ENCODE measurements at places on chromosomes 4 and X.

- DNase-seq = no peak
Measured at GRCh38 chr4:65617416-65617815, 52.9 kb downstream of the EPHA5 start.

- no peak for DNase-seq
Measured at GRCh38 chr4:105139646-105140045, 7.0 kb upstream of the TET2 start.

DNA sequence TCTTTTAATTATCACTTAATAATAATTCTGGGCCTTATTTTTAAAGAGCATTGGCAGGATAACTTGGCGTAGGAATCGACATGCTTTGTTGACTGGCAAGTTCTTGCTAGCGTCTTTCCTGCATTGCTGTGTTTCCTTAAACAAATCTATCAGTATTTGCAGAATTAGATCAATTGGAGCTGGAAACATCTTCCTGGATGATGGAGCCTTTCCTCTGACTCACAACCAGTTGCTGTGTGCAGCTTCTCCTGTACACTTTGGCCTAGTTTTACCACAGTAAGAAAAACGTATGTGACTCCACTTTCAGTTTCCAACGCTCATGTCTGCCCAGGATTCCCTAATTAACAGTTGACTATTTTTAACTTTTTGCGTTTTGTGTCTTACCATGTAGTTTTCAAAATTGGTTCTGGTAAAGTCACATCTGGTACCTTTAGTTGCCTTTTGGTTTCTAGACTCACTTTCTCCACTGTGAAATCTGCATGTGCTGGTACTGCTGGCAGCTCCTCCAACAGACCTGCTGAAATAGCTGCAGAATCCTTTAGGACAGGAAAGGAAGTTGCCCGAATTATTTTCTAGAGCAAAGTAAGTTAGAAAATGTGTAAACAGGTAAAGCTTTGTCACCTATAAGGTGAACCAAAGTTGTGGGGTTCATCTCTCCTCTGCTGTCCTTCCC is 553.2 kb upstream of the FAT1 start:
- DNase-seq = no peak

GRCh38 chr4:143207555-143207954 is 22.8 kb downstream of the USP38 start:
- no peak for DNase-seq

- DNase-seq = no peak
Measured at GRCh38 chr4:99144070-99144469, at the start of gene ADH4. TSS of gene ADH4 (minus strand) at chr4:99144297. CDS start at chr4:99144222, 75 bp downstream.

- no peak for DNase-seq
Measured at GRCh38 chr4:139208404-139208945, 31.5 kb upstream of the ELF2 start.

DNA sequence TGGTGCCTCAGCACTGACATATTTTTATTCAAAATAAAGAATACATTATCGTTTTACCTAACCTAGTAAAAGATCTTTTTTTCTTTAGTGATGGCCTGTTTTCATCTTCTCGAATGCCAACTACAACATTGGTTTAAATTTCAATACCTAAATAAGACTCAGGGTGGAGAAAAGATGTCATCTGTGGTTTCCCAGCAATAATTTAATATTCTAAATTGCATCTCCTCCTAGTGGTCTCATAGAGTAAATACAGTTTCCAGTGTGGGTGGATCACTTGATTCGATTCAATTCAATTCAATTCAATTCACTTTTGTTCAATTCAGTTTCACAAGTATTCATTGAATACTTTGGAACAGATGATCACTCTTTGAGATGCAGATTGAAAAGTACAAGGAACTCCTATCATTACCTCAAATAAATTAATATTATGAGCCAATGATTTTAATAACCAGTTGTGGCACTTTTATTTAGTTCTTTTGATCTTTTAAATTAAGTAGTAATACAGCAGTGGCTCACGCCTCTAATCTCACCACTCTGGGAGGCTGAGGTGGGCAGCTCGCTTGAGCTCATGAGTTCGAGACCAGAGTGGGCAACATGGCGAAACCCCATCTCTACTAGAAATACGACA is 427.2 kb downstream of the FAT4 start:
- no peak for DNase-seq

GRCh38 chr4:82753238-82753637 is 45.4 kb downstream of the SCD5 start:
- DNase-seq = no peak

- DNase-seq = peak; percentile 80
Measured at GRCh38 chr4:104491481-104492182, 3.1 kb downstream of the CXXC4 start.

DNA sequence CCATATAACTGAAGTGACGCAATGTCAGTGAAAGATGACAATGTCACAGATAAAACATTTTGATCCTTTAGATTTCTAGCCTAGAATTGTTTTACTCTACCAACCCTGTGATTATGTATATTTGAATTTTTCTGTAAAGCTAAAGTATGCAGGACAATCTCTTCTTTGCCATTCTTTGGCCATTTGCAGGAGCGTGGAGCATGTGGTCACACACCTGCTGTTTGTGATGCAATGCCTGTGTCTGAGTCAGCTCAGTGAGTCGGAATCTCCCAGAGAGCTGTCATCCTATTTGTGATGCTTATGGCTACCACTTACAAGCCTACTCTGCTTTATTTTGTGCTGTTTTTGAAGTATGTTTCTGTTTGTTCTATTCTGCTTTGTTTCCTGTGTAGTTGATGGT is 214.5 kb downstream of the NAF1 start:
- no peak for DNase-seq

DNA sequence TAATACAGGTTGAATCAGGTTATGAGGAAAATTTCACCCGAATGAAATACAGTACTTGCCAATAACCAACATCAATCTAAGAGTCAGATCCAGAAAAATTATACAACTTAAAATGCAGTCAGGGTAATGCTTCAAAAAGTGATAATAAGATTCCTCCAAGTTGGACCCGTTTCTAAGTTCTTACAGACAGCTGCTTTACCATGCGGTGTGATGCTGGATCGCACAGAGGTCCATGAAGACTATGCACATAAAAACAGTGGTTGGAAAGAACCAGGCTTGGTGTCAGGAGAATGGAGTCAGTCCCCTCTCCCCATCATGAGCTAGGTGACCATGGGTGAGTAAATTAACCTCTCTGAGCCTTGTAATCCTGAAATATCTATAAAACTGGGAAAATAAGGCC is 261.3 kb downstream of the QDPR start:
- DNase-seq = no peak

DNA sequence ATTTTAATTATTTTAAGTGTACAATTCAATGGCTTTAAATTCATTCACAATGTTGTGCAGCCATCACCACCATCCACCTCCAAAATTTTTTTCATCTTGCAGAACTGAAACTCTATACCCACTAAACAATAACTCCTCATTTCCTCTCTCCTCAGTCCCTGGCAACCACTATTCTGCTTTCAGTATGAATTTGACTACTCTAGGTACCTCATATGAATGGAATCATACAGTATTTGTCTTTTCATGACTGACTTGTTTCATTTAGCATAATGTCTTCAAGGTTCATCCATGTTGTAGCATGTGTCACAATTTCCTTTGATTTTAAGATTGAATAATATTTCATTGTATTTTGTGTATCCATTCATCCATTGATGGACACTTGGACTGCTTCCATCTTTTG is 46.9 kb downstream of the KIF4A start:
- no peak for DNase-seq

DNA sequence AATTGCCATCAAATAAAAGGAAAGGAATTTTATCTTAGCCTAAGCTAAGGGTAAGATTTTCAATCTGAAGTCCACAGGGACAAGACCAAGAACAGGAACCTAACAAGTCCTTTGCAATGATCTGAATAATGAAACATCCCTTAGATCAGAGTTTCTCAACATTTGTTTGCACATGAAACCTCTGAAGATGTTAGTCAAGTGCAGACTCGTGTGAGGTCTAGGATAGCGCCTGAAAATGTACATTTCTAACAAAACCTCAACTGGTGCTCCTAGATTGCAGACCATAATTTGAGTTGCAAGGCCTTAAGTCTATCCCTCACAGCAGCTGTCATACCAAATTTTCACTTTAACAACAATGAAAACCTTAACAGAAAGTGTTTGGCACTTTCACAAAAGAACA is 337.6 kb downstream of the DMD start:
- no peak for DNase-seq

GRCh38 chrX:44875185-44875489 is 2.1 kb downstream of the KDM6A start:
- no peak for DNase-seq

GRCh38 chr4:16133406-16133805 is 49.6 kb upstream of the PROM1 start:
- DNase-seq = no peak
